Cardiac fibroblast (primary cell): ENCODE measurements at places on chromosomes 7 and 10.

DNA sequence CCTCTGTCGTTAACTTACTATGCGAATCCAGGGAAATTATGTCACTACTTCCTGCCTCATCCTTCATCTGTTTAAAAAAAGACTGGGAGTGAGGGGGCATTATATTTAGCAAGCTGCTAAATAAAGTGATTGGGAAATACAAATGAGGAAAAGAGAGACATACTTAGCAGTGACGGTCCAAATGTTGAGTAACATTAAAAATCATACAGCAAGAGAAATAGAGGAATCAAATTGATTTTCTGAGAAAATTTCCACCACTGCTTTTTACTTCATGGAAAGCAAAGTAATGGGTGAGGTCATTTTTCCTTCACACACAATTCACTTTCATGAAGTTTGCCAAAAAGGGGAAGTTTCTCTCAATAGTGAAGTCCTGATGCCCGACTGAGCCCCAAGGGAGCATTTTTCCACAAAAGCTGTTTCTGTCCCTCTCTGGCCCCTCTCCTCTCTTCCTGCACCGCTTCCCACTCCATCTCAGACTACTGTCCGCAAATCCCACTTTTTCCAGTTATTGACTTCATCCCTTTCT, 61.9 kb upstream of the ADO start:
- peak; percentile 21 for DNase-seq

DNA sequence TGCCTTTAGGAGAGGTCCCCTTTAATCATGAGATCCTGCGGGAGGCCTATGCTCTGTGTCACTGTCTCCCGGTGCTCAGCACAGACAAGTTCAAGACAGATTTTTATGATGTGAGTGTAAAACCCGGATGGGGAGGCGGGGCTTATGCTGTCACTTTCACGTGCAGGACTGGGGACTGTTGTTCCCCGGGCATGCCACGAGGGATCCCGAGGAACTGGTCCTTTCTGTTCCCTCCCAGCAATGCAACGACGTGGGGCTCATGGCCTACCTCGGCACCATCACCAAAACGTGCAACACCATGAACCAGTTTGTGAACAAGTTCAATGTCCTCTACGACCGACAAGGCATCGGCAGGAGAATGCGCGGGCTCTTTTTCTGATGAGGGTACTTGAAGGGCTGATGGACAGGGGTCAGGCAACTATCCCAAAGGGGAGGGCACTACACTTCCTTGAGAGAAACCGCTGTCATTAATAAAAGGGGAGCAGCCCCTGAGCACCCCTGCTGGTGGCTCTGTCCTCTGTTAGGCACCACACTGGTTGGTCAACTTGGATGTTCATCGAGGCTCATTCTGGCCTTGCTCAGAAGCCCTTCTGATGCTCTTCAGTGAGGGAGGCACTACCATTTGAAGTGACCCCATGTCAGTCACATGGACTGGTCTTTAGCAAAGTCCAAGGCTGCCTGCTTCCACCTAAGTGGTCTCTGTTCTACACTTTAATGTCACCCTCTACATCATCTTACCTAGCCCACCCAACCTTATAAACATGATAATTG, 2.8 kb downstream of the COPS6 start:
- no peak for DNase-seq

DNA sequence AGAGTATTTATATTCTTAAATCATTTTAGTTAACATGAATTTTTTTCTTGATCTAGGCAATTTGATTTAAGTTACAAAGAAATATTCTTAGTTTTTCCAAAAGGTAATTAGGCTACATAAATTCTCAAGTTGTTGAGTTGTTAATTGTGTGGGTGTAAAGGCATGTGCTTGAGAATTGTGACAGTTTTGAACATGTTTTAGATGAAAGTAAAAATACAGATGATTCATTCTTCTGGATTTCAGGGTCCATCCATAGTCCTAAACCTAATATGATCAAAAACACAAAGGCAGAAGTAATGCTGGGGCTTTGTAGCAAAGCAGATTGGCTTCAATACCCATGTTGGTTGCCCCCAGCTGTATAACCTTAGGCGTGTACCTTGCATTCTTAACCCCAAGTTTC, 127.9 kb downstream of the CPED1 start:
- no peak for DNase-seq

GRCh38 chr10:122164815-122165483, 106.1 kb upstream of the BTBD16 start:
- DNase-seq, result no peak

DNA sequence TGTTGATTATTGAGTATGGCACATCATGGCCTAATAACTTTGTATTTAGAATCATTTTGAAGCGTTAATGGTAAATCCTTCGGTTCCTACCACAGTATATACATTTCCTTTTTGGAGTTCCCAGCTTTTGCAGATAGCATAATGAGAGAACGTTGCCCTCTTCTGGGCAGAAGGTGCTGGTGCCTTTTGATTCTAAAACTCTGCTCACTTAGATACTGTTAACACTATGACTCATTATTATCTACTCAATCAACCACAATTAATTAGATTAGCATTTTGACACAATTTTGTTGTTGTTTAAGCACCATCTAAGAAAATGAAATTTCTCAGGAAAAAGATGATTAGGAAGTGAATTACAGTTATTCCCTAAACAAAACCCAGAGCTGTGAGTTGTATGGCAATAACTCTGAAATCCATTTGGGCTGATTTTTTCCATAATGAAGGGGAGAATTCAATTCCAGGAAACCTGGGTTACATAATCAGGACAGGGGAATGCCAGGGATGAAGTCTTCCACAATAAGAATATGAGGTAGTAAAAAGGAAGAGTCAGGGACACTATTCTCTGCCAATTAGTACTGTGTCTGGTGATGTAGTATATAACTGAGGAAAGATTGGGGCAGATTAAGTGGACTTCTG, 11.5 kb upstream of the DLD start:
- DNase-seq, result peak; percentile 70

GRCh38 chr10:11789306-11789705, 33.9 kb upstream of the PROSER2 start:
- DNase-seq, result no peak

DNA sequence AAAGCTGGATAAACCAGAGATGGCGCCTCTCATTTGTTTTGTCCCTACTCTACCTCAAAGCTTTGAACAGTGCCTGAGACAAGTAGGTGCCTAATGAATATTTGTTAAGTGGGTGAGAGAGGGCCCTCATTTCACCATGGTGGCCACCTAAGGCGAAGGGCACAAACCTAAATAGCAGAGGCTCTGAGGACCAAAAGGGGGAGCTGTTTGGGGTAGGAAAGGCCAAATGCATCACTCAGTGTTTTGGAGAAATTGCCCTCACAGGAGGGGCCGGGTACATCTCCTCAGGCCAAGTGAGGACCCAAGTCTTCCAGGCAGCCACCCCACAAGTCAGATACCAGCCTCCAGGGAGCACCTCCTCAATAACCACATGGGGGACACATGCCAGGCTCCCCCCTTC, 14.0 kb downstream of the IMPDH1 start:
- no peak for DNase-seq

DNA sequence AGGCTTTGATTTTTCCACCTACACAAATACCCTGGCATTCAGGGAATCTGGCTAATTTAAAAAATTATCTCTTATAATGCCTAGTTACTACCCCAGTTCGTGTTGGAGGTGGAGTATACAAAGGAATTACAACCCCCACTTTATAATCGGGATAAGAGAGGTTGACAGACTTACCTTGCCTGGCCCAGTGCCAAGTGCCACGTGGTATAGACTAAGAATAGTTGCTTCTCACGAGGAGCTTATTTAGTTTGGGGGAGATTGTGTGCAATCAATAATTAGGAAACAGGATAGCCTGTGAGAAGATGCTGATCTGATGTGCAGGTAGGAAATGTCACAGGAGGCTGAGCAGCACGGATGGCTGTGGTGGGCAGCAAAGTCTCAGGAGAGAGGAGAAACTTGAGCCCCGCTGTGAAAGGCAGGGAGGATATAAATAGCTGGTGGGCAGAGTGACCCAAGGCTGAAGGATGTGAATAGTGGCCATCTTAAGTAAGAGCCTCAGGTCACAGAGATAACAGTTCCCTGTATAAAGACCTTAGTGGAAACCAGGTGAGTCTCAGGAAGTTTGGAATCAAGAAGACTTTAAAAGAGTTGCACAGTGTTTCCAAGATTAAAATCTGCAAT, 11.3 kb upstream of the ATXN7L1 start:
- no peak for DNase-seq

- DNase-seq, result no peak
Observed at GRCh38 chr7:18420748-18421147, 74.8 kb upstream of the HDAC9 start.

DNA sequence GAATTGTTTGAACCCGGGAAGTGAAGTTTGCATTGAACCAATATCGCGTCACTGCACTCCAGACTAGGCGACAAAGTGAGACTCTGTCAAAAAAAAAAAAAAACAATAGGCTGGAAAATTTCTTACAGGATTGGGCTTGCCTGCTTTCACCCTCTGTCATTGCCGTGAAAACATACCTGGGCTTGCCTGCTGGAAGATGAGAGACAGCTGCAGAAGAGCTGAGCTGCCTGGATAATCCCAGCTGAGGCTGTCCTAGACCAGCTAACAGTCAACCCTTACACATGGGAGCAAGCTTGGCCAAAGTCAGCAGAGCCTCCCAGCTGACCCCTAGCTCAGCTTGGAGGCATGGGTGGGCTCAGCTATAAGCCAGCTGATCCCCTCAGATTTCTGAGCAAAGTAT, 306.2 kb downstream of the CCSER2 start:
- DNase-seq, result no peak

DNA sequence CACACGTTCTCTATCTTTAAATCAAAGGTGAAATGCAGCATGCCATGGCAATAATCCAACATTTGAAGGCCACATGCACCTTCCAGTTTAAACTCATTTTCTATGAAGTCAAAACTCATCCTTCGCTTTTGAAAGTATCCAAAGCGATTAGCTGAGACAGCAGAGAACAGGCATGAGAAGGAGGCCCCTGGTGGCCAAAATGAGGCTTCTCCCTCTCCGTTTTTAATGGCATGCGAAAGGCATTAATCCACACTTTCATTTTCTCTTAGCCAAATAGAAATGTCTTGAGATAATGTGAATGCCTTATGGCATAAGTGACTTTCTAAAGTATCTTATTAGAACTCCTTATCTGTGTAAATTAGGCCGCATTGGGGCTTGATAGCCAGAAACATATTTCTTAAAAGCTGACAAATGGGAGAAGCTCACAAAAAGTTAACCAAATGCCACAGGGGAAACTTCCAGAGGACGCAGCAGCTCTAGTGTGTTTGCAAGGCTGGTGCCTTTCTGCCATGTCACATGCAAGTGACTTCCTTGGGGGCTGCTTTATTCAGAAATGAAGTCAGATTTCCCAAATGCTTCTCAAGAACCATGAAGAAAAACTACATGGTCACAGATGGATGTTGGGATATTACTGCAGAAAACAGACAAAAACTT, 1189.6 kb downstream of the SORCS1 start:
- peak; percentile 60 for DNase-seq

GRCh38 chr7:74258639-74259038, 4.4 kb upstream of the RFC2 start:
- DNase-seq, result no peak

- DNase-seq, result no peak
Observed at GRCh38 chr10:129775681-129776080, 188.4 kb downstream of the EBF3 start.

- no peak for DNase-seq
Observed at GRCh38 chr7:28240481-28240880, 59.9 kb upstream of the JAZF1 start.
